ENCODE measurements at places on chromosomes 7 and 10.

DNA sequence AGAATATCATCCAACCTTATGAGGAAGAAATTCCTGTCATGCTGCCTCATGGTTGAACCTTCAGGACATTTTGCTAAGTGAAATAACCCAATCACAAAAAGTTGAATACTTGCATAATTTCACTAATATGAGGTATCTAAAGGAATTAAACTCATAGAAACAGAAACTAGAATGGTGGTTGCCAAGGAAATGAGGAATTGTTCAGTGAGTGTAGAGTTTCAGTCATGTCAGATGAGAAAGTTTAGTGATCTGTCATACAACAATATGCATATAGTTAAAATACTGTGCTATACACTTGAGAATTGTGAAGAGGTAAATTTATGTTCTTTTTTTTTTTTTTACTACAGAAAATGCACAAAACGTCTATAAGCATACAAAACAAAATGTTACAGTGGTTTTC lies 60.7 kb downstream of the R3HCC1L start:
- DNase-seq = no peak

DNA sequence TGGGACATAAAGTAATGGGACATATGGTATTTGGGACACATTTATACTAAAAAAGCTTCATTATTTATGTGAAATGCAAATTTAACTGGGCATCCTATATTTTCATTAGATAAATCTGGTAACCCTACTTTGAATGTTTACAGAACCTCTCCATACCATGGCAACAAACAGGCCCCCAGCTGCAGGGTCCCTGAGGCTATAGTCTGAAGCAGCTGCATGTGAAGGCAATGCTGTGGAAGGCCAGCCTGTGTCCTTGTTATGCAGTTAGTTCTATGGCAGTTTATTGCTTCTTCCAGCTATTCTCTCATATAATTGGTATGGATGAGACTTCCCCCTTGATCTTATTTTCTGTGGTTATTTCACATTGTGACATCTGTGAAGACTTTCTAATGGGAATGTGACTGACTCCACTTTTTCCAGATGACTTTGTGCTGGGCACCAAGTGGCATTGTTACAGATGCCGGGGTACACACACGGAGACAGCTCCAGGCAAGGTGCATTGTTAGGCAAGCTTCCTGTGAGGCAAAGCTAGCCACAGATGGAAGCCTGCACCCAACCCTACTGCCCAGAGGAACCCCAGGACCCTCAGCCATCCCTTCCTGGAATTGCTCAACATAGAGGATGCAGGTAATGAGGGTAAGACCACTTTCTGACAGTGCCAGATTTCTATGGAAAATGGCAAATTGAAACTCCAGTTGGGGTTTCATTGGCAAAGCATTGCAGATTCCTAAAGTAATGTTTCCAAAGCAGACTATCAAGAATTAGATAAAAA lies 49.5 kb upstream of the ADAM12 start:
- no peak for DNase-seq

- DNase-seq = no peak
Measured at GRCh38 chr10:70621503-70622078, 19.1 kb upstream of the PRF1 start.

DNA sequence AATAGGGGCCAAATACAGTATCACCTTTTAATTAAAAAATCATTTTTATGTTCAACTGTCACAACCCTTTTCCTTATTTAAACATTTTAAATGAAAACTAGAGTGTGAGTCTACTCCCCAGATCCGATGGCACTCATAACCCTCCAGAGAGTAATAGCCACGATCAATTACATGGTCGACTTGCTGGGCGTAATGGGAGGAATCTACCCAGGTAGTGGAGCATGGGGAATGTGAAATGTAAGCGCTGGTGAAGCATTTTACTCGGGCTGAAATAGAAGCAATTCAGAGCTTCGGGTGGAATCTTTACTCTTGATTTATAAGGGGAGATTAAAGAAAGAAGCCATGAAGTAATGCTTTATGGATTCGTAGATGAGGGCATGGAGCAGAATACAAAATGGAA lies 321.9 kb downstream of the ACTR3B start:
- no peak for DNase-seq

DNA sequence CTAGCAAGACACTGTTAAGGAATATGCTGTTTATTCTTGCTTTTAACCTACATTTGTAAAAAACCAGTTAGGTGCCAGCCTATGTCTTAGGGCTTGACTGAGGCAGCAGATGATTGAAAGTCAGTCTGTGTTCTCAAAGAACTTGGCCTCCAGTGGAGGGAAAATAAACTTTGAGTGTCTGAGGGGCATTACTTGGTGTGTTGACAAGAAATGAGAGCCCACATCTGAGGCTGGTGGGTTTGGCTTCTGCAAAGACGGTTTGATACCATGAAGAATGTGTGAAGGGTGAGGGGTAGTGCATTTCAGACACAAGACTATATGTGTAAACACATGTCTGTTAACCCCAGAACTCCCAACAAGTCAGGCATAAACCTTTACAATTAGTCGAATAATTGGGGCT lies 28.5 kb downstream of the CCSER2 start:
- DNase-seq = no peak

- no peak for DNase-seq
Measured at GRCh38 chr7:32616625-32617024, 121.3 kb downstream of the AVL9 start.

Measured in cerebellar nuclear complex (tissue), 1 donor.